ENCODE measurements at places on chromosomes 12 and 14.
A peak's percentile ranks its signal among the peaks of the same experiment; 100 is the strongest.

DNA sequence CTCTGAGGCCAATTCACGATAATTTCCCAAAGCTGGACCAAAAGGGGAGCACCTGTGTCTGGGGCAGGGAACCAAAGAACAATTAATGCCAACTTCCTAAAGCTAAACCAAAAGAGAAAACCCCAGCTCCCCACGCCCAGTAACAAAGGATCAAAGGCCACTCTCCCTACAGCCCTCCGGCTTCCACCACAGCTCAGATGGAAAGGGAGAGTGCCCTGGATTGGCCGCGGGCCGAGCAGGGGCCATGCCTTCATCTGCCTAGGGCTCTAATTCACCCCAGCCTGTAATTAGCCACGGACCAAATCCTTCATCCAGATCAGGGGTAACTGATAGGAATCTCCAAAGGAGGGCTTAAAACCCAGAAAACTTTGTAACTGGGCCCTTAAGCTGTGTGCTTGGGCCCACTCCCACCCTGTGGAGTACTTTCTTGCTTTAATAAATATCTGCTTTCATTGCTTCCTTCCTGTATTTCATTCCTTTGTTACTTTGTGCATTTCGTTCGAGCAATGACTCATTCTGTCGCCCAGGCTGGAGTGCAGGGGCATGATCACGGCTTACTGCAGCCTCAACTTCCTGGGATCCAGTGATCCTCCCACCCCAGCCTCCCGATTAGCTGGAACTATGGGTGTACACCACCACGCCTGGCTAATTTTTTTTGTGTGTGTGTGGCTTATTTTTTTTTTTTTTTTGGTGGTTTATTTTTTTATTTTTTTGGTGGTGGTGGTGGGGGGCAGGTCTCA is 65.5 kb upstream of the PPP4R3A start:
- DNase-seq: no peak

DNA sequence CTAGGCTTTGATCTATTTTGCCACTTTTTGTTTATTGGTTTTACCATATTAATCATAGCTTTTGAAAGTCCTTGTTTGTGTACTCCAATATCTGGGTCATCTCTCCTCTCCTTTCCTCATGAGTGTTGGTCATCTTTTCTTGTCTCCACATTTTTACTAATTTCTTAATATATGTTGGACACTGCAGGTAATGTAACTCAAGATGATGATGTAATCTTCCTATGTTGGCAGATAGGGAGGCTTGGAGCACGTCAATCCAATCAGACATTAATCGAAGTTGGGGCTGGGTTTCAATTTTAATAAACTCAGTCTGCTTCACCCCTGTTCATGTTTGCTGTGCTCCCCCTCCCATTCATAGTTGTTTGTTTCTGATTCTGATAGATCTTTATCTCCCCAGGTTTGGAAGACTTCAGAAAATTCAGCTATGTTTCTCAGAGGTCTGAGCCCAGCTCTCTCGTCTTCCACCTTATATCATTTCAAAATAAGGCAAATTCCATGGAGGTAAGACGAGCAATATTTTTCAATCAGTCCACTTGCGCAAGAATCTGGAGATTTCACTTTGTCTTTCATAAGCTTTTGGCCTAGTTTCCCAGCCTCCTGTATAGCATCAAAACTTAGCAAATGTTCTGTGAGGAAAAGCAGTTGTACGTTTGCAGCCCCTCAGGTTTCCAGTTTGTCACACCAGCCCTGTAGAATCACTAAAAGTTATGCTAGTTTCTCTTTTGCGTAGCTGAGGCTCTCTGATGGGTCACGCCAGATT is 504.1 kb downstream of the TMTC2 start:
- no peak for DNase-seq

DNA sequence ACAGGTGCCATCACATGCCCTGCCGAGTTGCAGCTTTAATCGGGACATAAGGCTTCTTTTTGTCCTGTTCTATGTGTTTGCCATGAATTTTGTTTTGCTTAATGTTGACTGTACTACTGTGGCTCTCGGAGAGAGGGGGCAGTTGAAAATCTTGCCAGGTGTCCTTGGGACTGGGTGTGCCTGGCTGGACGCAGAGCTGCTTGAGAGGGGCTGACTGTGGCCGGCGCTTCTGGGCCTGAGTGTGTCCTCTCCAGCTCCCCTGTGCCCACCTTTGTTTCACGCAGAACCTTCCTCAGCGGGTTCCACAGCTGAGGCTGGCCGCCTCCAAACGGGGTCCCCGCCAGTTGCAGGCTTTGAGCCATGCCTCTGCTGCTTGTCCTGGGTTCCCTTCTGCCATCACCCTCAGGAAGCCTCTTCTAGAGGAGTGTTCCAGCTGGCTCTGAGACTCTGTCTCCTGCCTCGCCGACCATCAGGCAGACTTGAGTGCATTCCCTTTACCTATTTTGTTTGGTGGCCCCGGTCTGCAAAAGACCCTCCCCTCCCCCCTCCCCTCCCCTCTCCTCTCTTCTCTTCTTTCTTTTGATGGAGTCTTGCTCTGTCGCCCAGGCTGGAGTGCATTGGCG is 49.7 kb downstream of the DDX51 start:
- DNase-seq: no peak

DNA sequence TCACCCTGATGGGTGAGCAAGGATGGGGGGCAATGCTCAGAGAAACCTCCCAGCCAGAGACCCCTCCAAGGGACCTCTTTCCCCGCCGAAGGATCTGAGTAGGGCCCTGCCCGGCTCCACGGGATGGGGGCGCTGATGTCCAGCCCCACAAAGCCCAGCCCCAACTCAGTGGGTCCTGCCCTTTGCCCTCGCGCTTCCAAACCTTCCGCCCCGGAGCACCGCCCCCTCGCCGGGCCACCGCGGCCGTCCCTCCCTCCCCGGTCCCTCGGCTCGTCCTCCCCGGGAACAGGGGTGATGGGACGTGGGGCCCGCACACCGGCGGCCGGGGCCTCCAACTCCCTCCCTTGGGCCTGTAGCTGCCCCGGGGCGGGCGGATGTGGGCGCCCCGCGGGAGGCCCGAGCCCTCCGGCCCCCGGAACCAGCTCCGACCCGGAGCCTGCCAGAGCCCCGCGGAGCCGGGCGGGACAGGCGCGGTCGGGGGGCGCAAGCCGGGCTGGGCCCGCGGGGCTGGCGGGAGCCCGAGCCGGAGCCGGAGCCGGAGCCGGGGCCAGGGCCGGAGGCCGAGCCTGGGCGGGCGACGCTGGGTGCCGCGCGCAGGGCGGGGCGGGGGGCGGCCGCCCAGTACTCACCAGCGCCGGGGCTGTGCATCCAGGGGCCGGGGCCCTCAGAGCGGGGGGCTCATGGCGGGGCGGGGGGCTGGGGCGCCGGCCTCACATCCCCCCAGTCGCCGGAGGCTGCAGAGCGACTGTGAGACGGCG is 386 bp downstream of the HDAC7 start:
- no peak for DNase-seq

GRCh38 chr12:49582201-49582600 is 14.3 kb upstream of the MCRS1 start:
- DNase-seq: no peak

GRCh38 chr12:106588771-106589170 is 6.0 kb downstream of the RFX4 start:
- DNase-seq: no peak

- no peak for DNase-seq
Observed at GRCh38 chr12:114864837-114865551, 181.0 kb upstream of the TBX3 start.

- DNase-seq: no peak
Observed at GRCh38 chr14:26959972-26960660, 362.3 kb upstream of the NOVA1 start.

DNA sequence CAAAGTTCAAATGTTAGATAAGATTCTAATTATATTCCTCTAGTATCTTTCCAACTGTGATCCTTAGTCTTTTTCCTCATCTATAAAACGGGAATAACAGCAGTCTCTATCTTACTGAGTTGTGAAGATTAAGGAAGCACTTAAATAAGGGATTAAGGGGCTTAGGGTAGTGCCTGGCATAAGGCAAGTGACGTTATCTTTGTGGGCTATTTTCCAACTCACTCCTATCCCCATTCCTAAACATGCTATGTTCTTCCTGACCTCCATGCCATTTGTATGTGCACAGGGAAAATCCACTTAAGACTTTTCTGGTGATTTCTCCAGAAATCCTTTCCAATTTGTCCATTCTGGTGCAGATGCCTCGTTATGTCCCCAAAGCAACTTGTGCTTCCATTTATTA is 33.3 kb downstream of the SUPT16H start:
- no peak for DNase-seq

GRCh38 chr14:105078294-105078693 is 13.1 kb upstream of the GPR132 start:
- no peak for DNase-seq

DNA sequence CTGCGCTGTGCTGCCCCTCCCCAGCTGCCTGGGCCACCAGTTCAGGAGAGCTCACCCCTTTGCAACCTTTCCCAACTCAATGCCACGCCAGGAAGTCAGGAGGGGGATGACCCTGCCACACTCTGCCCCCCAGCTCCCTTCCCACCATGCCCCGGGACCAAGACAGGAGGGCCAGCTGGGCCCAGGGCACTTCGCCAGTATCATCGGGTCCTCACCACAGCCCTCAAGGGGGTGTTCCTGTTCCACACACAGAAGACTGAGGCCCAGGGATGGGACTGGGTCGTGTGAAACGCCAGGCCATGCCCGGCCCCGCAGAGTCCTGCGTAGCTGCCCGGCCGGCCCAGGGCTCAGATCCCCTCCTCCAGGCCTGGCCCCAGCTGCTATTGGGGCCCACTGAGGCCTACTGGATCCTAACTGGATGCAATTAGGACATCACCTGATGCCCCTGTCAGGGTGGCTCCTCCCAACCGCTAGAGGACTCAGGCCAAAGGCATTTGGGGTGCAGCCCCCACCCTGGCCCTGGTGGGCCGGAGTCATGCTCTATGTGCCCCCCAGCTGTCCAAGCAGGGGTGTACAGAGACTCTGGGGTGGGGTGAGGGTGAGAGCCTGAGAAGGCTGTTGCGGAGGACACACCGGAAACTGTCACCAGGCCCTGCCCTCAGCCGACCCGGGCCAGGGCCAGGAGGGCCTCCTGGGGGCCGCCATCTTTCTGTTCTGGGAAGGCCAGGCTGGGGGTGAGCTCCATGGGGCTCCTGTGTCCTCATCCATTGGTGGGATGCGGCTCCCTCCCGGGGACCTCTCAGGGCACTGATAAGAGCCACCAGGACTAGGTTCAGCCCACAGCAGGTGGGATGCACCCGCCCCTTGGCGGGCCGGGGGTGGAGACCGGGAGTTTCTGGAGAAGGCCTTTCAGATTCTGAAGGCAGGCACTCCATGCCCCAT is 29.3 kb upstream of the ANKRD9 start:
- DNase-seq: no peak

- DNase-seq: no peak
Observed at GRCh38 chr12:46608431-46609272, 217.1 kb downstream of the SLC38A4 start.

- no peak for DNase-seq
Observed at GRCh38 chr12:32770141-32770540, 14.4 kb upstream of the YARS2 start.

DNA sequence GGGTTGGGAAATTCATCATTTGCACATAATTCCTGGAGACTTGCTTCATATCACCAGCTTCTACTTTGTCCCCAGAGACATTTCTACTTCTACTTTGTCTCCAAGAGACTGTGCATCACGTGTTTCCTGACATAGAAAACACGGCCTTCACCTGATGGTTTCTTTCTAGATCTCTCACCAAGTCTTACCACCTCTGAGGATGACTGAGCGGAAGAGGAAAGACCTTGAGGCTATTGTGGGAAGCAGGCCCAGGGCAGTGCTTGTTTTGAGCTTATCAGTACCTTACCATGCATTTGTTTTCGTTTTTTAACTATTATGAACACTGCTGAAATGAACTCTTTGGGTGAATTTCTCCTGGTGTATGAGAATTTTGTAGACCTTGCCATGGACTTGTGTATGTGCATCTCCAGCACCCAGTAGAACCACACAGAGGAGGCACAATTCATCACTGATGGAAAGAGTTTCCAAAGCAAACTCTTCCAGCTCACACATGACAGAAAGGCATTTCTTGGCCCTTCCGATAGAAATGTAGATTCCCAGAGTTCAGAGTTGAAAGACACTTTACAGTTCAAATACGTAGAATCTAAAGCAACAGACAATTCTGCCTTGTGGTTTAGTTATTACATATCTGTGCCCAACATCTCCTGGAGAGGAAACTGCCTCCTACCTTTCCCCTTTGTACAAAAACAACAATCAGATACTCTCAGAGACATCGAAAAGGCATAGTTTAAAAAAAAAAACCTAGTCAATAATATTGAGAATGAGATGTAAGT is 434.7 kb downstream of the FUT8 start:
- peak; percentile 46 for DNase-seq

DNA sequence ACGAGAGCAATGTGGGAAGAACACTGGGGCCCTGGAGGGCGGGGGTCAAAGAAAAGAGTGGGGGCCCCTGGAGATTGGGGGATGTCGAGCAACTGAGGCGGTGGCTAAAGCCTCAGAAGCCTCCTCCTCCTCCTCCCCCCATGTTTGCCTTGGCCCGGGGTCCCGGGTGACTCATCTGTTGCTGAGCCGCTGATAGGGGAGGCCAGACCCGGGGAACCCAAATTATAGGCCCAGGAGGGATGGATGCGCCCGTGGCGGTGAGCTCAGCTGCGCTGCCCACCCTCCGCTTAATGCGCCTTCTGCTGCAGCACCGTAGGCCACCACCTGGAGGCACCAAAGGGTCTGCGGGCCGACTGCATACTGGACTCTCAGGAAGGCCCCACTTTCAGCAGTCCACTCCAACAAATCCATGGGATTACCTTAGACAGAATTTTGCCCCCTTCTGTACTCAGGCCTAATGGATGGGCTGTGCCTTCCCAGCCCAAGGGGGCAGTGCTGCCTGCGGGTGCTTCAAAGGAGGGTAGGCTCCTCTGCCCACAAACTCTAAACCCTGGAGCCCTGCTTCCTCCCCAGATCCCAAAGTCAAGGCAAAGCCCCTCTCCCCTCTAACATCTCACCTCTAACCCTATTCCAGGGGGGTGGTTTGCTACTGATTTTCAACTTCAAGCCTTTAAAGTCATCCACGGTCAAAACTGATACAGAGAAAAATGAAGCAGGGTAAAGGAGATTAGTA is 2.6 kb upstream of the WNT10B start:
- DNase-seq: no peak

DNA sequence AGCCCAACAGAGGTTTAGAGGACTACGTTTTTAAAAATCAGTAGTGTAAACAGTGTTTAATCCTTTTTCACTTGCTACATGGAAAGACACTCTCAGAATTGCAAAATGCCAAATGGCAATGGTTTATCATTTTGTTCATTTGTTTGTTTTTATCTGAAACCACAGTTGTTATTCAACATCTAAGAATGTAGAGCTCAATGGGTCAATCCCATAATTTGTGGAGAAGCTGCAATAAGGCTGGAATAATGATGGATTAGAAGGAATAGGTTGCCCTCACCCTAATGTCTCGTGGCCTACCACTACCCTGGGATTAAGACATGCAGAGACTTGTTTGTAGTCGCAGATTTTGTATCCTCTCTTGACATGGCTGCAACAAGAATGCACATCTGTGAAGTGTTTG is 115.7 kb downstream of the LLPH start:
- no peak for DNase-seq

DNA sequence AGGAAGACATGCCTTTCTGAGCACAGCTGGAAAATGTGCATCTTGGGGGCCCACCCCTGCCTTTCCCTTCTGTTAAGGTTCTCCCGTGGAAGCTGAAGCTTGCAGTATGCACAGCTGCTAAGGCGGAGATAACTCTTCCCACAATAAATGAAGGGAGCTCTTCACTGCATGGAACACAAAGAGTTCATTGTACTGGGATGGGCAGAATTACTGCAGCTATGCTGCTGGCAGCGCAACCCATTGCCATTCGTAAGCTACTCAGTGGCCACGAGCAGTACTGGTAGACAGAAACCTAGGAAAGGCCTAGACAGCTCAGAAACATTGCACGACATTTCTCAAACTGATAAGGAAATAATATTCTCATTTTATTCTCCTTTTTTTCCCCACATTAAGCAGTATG is 310.2 kb downstream of the MDGA2 start:
- DNase-seq: no peak

GRCh38 chr12:49580572-49581535 is 12.9 kb upstream of the MCRS1 start:
- peak; percentile 39 for DNase-seq

Measured in activated CD4-positive, alpha-beta T cell treated with anti-CD3 and anti-CD28 coated beads, Interleukin-2, amount 50 U/mL, for 4 hours (primary cell).